ENCODE measurements at places on chromosomes 7 and 10.

DNA sequence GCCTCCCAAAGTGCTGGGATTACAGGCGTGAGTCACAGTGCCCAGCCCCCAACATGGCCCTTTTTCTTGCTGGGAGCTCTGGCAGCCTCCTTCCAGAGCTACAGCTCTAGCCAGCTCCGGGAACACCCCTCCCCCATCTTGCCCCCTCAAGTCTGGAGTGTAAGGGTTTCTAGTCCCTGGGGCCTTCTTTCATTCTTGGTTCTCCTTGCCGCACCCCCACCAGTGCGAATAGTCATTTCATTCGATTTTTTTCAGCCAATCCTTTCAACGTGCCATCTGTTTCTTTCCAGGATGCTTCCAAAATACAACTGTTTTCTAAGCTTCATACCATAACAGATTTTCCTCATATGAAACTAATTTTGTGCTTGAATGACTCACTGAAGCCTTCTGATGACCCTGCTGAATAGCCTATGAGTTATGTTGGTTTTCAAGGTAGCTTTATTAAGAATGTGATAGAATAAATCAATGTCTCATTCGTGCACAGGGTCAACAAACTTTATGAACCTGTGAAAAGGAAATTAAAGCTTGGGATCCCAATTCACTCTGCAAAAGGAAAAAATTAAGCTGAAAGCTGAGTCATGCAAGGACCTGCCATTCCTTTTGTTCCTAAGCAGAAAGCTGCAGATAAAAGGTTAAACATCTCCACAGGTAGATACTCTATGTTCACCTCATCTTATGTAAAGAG is 38.6 kb downstream of the CDC14C start:
- no peak for DNase-seq

- no peak for DNase-seq
Measured at GRCh38 chr7:150412518-150413488, 33.7 kb downstream of the ZNF775 start.

DNA sequence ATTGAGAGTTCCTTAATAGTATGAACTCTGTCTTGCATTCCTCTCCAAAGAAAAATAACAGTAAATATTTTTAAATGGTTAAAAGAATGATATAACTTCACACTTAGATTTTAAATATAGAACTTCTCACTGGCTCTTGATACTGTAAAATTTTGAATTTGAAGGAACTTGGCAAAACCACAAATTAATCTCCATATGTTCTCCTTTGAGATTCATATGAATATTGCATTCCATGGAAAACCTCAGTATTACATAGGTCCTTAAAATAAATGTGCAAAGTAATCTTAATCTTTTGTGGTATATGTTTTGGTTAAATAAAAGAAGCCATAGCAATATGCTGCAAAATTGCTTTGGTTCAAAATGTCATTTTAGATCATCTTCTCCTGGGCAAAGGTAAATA is 1137.6 kb upstream of the LRRTM3 start:
- no peak for DNase-seq

DNA sequence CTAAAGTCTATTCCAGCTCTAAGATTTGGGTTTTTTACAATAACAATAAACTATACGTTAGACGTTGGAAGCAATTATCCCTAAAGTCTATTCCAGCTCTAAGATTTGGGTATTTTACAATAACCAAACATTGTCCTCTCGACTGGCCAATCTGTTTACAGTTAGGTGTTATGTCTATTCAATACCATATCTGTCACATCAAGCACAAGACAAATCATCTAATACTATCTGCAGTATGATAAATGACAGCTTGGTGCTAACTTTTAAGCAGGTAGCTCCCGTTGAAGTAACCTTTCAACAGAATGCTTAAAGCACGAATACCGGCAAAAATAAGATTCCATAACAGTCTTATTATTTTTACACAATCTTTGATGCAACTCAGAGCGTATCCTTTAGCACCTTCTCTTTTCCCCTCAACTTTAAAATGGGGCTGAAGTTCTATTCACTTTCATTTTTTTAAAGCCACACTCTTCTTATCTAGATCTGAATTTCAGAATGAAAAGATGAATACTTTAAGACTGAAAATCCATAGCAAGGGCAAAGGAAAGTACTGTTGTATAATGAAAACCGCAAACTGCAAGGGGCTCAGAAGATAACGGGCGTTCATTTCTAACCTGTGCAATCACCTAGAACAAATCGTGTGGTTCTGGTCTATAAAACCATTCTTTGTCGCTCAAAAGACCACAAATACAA is 925 bp downstream of the H2AZ2 start:
- no peak for DNase-seq

GRCh38 chr10:78852466-78853240 is 216.1 kb upstream of the ZMIZ1 start:
- DNase-seq = no peak

- no peak for DNase-seq
Measured at GRCh38 chr10:54550016-54550415, 251.0 kb downstream of the PCDH15 start.

- no peak for DNase-seq
Measured at GRCh38 chr10:124532106-124532641, 70.6 kb downstream of the LHPP start.

- DNase-seq = no peak
Measured at GRCh38 chr10:130799532-130799931, 512.0 kb downstream of the TCERG1L start.
